ENCODE measurements at places on chromosomes 13 and 19.

GRCh38 chr19:49428547-49429451, 3.6 kb downstream of the GFY start:
- DNase-seq: no peak

DNA sequence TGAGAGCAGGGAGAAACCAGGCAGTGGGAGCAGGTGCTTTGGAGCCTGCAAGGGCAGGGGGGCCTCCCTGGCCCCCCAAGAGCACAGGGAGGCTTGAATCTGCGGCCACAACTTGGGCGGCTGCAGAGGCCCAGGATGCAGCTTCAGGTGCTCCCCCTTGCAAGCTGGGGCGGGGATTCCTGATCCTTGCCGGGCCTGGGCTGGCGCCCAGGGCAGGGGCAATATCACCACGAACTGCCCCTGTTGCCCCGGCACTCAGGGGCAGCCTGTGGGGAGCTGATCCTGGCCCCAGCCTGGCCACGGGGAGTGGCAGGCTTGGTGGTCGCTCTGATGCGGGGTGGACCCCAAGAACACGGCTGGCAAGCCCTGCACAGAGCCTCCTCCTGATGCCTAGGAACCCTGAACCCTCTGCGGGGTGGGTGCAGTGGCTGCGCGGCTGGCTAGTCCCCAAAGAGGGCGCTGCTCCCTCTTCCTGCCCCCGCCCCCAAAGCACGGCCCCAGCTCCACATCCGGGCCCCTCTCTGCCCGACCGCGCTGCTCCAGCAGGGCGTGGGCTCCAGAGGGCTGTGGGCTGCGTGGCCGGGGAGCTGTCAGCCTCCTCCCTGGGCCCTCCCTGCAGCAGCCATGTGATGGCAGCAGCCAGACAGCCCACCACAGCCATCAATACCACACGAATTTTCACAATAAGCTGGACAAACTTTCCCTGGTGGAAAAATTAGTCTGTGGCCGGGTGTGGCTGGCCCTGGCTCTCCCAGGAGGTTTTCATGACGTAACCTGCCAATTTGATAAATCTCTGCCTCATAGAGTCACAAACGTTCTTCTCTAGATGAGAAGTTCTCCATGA, 21.0 kb downstream of the TNFSF9 start:
- no peak for DNase-seq

GRCh38 chr13:22111152-22111783, 440.4 kb downstream of the FGF9 start:
- no peak for DNase-seq

- no peak for DNase-seq
Measured at GRCh38 chr19:41136636-41137455, 22.6 kb downstream of the CYP2F1 start.

GRCh38 chr19:35436477-35437405, 11.3 kb upstream of the FFAR2 start:
- no peak for DNase-seq

- DNase-seq: no peak
Measured at GRCh38 chr13:49374585-49375290, 69.1 kb downstream of the CAB39L start.

GRCh38 chr13:20505405-20506366, 20.0 kb downstream of the CRYL1 start:
- no peak for DNase-seq

GRCh38 chr19:55624109-55625003, at the start of gene ZNF784:
ZNF784 (minus strand) TSS chr19:55624566; CDS start chr19:55624561, 5 bp downstream.
- no peak for DNase-seq

GRCh38 chr13:98413796-98414195, 163.1 kb downstream of the STK24 start:
- no peak for DNase-seq

DNA sequence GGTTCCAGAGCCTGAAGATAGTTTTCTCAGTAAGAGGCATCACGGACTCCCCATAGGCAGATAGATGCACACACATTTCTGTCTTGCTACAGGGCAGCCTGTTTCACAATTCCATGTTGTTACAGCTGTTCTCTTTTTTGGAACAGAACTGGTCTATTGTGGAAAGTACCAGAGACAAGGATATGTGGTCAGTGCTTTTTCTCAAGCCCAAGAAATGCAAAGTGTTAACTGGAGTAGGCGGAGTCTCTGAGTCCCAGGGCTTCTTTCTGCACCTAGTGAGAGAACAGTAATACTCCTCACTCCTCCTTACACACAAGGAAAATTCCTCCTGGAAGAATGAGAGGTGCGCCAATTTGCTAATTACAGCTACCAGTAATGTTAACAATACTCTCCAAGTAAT, 141.6 kb upstream of the ARGLU1 start:
- no peak for DNase-seq

GRCh38 chr13:97079726-97080125, 85.5 kb upstream of the OXGR1 start:
- no peak for DNase-seq

DNA sequence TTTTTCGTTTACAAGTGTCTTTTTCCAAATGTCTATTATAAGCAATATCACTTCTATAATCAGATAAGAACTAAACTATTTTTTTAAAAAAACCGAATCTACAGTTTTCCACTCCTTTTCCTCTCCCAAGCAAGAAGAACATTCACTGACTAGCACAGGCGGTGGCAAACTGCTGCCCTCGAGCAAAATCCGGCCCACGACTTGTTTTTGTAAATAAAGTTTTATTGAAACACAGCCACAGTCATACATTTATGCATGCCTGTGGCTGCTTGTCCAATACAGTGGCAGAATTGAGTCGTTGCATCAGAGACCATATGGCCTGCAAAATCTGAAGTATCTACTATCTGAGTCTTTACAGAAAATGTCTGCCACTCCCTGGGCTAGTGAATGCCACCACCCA, 27.4 kb downstream of the INSR start:
- DNase-seq: no peak

DNA sequence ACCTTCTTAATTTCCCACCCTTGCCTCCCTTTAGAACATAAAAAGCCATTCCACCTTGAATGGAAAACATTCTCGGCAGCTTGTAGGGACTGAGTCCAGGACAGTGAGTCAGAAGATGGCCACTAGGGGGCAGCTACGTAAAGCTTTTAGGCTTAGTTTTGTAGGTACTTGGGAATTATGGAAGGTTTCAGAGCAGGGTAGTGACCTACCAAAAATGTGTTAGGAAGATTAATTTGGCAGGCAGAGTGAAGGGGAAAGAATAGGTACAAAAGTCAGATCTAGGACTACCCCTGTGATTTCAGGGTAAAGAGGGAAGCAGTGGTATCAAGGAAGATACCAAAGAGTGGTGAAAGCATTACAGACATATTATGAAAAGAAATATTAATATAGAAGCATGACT, 198.4 kb downstream of the NDFIP2 start:
- DNase-seq: no peak

- no peak for DNase-seq
Measured at GRCh38 chr13:81596224-81596753, 1255.4 kb upstream of the SPRY2 start.

GRCh38 chr13:46057256-46058015, 4.9 kb upstream of the ZC3H13 start:
- no peak for DNase-seq

GRCh38 chr13:97119943-97120342, 102.2 kb upstream of the MBNL2 start:
- no peak for DNase-seq

- no peak for DNase-seq
Measured at GRCh38 chr13:93716623-93717022, 490.0 kb downstream of the GPC6 start.

DNA sequence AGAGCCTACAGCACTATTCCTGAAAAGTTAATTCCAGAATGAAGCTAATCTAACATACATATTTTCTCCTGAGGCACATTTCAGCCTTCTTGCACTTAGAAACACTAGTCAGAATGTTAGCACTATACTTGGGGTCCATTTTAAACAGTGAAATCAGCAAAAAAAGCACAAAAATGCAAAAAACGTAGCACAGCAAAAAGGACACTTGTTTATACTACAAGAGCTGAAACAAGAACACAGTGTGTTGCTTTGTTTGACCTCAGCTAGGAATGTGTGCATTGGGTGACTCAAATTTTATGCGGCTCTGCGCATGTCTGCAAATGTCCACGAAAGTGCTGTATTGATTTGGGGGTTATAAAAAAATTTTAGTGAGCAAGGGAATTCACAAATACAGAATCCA, 226.2 kb downstream of the KCNRG start:
- DNase-seq: no peak

GRCh38 chr13:100230769-100231149, 141.9 kb downstream of the PCCA start:
- DNase-seq: no peak

- no peak for DNase-seq
Measured at GRCh38 chr19:41248895-41249294, 15.3 kb upstream of the HNRNPUL1 start.

DNA sequence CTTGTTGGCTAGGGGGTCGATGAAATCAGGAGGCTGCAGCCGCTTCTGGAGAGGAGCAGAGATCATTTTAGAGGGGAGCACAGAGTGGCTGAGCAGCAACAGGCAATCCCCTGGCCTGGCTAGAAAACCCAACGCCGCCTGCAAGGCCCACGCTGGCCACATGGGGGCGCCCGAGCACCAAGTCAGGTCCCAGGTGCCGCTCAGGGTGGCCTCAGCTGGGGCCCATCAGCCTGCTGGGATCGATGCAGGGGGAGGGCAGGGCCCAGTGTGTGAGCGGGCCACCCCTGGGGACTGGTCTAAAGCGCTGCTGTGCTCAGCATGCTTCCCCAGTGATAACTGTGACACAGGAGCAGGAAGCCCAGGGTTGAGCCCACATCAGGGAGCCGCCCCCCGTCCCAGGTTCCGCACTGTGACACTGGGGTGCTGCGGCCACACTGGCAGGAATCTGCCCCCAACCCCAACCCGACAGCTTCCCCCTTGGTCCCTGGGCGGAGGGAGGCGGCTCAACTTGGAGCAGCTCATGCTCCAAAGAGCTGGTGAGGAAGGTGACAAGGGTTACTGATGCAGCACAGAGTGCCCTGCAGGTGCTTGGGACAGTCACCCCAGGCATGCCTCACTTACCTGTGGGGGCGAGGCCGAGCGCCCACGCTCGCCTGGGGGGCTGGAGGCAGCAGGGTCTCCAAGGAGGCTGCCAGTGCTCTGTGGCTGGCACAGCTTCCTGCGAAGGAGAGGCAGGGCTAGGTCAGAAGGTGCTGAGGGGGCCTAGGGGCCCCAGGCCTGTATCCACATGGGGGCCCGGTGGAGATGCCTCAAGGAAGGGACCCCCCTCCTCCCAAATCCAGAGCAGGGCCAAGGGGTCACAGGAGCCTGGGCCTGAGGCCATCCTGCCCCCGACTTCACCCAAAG, 13.3 kb upstream of the ISYNA1 start:
- no peak for DNase-seq

GRCh38 chr13:58865286-58865685, 1233.7 kb downstream of the PCDH17 start:
- no peak for DNase-seq

DNA sequence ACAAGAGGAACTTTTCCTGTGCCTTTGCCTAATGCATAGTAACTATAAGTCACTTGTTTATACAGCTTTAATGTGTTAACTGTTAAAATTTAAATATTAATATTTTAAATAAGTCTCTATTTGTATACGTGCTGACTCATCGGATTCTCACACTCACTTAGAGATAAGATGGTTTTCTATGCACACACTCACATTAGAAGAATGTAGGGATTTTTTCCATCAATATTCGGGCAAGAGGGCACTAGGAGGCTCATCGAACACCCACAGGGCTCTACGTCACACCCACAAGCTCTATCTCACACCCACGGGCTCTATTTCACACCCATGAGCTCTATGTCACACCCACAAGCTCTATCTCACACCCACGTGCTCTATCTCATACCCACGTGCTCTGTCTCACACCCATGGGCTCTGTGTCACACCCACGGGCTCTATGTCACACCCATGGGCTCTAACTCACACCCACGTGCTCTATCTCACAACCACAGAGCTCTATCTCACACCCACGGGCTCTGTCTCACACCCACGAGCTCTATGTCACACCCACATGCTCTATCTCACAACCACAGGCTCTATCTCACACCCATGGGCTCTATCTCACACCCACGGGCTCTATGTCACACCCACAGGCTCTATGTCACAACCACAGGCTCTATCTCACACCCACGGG, 73.4 kb downstream of the COL4A2 start:
- no peak for DNase-seq

DNA sequence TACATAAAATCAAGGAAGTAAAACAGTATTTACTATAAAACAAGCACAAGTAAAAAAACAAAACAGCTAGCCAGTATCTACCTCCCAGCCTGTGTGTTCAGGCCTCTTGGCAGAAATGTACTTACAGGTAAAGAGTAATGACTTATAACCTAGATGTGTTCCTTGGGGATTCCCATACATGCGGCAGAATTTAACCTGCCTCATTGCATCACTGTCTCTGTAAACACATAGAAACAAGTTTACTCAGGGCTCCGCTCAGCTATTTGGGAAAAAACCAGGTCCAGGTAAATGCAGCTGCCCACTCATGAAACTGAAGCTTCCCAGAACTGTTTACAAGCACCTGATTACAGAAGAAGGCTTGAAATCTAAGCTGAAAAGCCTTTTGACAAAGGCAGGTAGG, 50.7 kb upstream of the SERP2 start:
- no peak for DNase-seq

GRCh38 chr19:12783849-12784393, 7.4 kb upstream of the JUNB start:
- no peak for DNase-seq

DNA sequence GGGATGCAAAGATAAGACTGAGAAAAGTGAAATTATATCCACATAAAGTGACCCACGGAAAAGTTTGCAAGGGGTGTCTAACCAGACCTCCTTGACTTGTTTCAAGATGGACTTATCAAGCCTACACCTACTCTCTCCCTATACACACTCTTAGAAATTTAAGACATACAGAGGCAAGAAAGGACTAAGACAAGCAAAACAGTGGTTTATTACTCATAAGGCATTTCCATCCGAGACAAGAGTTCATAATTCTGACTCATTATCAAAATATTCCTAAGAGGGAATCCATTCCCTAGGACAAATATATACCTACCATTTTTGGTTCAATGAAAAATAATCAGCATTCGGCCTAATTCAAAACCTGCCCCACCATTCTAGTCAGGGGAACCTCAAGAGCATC, 232.6 kb upstream of the GPC6 start:
- DNase-seq: no peak

DNA sequence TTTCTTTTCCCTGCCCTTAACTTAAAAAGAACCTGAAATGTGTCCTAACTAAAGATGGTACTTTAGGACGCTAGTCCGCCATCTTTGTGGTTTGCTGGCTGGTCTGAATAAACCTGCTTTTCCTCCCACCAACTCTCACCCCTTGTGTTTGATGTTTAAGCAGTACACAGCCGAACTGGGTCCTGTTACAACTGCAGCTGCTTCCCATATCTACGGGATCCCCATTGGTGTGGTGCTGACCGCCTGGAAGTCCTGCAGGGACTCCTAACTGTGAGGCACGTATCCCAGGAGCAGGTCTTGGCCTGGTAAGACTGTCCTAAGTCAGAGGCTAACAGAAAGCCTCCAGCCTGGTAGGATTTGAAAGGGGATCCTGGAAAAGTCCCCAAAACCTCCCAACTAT, 40.9 kb upstream of the VSTM2B start:
- DNase-seq: no peak

- no peak for DNase-seq
Measured at GRCh38 chr13:40102854-40103253, 447.4 kb downstream of the COG6 start.
